T-helper 17 cell (primary cell): ENCODE measurements at places on chromosomes 5 and 9. TPM values are rescaled to one million over a fixed set of nuclear protein-coding genes. Genes with fewer than 3 reads are reported as not detected.

DNA sequence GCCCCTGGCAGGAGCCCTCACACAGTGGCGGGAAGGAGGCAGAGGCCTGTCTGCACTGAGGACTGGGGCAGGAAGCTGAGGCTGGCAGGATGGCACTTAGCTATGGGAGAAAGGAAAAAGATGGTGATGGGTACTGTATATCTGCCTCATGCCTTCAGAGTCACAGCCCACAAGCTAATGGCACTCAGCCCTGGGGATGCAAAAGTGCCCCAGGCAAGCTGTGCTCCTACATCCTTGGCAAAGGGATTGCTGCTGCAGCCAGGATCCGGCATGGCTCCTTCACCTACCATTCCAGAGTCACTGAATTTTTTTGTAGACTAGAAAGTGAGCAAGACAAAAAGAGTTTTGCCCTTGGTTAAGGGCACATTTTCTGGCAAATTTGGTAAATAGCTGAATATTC, 8.7 kb downstream of the ACSL6 start:
- no peak for DNase-seq
- H3K4me1 ChIP-seq = peaks cover 44% of the 10 kb centered on the region
- peaks cover 4% of the 10 kb centered on the region for H3K36me3 ChIP-seq
- no peaks in the 10 kb centered on the region for H3K27me3 ChIP-seq

GRCh38 chr5:112876362-112876761, 15.3 kb downstream of the SRP19 start:
- no peak overlapping the region for H3K4me3 ChIP-seq
- DNase-seq = no peak
- H3K36me3 ChIP-seq = peaks cover 2% of the 10 kb centered on the region

- H3K27me3 ChIP-seq = no peaks in the 10 kb centered on the region
- no peak overlapping the region for H3K4me3 ChIP-seq
- no peaks in the 10 kb centered on the region for H3K4me1 ChIP-seq
These were observed 145.8 kb downstream of the TMEM232 start for GRCh38 chr5:110580625-110581024.

- H3K27me3 ChIP-seq = peaks cover 19% of the 10 kb centered on the region
- H3K36me3 ChIP-seq = no peaks in the 10 kb centered on the region
- H3K4me1 ChIP-seq = no peaks in the 10 kb centered on the region
- H3K27ac ChIP-seq = no peak overlapping the region
- DNase-seq = no peak
These were observed 59.8 kb upstream of the SNX2 start for GRCh38 chr5:122715095-122715494.

DNA sequence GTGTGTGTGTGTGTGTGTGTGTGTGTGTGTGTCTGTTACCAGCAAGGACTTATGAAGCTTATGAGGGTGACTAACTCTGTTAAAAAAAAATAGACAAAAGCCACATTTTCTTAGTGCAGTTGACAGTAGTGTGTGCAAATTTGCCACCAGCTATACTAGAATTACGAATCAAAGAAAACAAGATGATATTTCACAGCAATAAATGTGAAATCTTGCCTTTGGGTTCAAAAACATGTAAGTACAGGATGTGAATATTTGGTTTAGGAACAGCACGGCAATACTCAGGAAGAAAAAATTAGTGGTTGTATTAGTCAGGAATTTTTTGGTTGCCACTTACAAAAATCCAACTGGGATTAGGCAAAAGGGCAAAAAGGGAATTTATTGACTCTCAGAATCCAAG, 117.4 kb downstream of the NPR3 start:
- H3K27ac ChIP-seq = no peak overlapping the region
- no peak overlapping the region for H3K4me3 ChIP-seq
- no peaks in the 10 kb centered on the region for H3K36me3 ChIP-seq
- H3K27me3 ChIP-seq = no peaks in the 10 kb centered on the region
- H3K4me1 ChIP-seq = no peaks in the 10 kb centered on the region

- no peaks in the 10 kb centered on the region for H3K4me1 ChIP-seq
- peaks cover 18% of the 10 kb centered on the region for H3K27me3 ChIP-seq
- H3K4me3 ChIP-seq = no peak overlapping the region
- H3K27ac ChIP-seq = no peak overlapping the region
These were observed 152.5 kb upstream of the NFIB start for GRCh38 chr9:14466429-14466818.

- no peak overlapping the region for H3K27ac ChIP-seq
- peaks cover 2% of the 10 kb centered on the region for H3K4me1 ChIP-seq
- H3K36me3 ChIP-seq = no peaks in the 10 kb centered on the region
- no peak for DNase-seq
These were observed 75.3 kb upstream of the PJA2 start for GRCh38 chr5:109485030-109485429.

GRCh38 chr5:139817362-139817761, 21.8 kb downstream of the PSD2 start:
- no peak overlapping the region for H3K27ac ChIP-seq
- H3K36me3 ChIP-seq = no peaks in the 10 kb centered on the region
- H3K4me3 ChIP-seq = no peak overlapping the region
- peaks cover 16% of the 10 kb centered on the region for H3K27me3 ChIP-seq
- H3K4me1 ChIP-seq = no peaks in the 10 kb centered on the region
- no peak for DNase-seq

GRCh38 chr9:78775696-78776295, 478.9 kb downstream of the PSAT1 start:
- H3K4me3 ChIP-seq = no peak overlapping the region
- H3K4me1 ChIP-seq = no peaks in the 10 kb centered on the region
- H3K27me3 ChIP-seq = no peaks in the 10 kb centered on the region
- no peak overlapping the region for H3K27ac ChIP-seq
- DNase-seq = no peak

- H3K36me3 ChIP-seq = peaks cover 12% of the 10 kb centered on the region
- DNase-seq = no peak
- no peak overlapping the region for H3K27ac ChIP-seq
These were observed 535 bp upstream of the NFIB start for GRCh38 chr9:14314424-14314928.

- H3K27ac ChIP-seq = no peak overlapping the region
- no peaks in the 10 kb centered on the region for H3K27me3 ChIP-seq
- H3K36me3 ChIP-seq = peaks cover 3% of the 10 kb centered on the region
- H3K4me3 ChIP-seq = no peak overlapping the region
These were observed 14.5 kb upstream of the TAL2 start for GRCh38 chr9:105647595-105648349.

DNA sequence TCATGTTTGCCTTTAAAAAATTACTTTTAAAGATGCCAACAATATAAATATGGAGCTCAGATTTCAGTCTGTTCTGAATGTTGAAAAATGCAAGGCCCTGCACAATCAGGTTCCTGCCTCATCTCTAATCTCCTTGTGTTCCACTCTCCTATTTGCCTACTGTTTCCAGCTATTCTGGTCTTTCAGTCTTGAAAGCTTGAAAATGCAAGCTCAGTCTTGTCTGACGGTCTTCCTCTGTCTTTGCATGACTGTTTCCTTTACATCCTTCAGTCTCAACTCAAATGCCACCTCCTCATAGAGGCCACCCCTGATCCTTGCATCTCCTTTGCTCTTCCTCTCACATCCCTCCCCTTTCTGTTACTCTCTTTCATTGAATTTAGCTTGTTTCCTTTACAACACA, 354.9 kb downstream of the KIF4B start:
- no peaks in the 10 kb centered on the region for H3K27me3 ChIP-seq
- H3K4me1 ChIP-seq = no peaks in the 10 kb centered on the region
- H3K4me3 ChIP-seq = no peak overlapping the region
- H3K36me3 ChIP-seq = no peaks in the 10 kb centered on the region

DNA sequence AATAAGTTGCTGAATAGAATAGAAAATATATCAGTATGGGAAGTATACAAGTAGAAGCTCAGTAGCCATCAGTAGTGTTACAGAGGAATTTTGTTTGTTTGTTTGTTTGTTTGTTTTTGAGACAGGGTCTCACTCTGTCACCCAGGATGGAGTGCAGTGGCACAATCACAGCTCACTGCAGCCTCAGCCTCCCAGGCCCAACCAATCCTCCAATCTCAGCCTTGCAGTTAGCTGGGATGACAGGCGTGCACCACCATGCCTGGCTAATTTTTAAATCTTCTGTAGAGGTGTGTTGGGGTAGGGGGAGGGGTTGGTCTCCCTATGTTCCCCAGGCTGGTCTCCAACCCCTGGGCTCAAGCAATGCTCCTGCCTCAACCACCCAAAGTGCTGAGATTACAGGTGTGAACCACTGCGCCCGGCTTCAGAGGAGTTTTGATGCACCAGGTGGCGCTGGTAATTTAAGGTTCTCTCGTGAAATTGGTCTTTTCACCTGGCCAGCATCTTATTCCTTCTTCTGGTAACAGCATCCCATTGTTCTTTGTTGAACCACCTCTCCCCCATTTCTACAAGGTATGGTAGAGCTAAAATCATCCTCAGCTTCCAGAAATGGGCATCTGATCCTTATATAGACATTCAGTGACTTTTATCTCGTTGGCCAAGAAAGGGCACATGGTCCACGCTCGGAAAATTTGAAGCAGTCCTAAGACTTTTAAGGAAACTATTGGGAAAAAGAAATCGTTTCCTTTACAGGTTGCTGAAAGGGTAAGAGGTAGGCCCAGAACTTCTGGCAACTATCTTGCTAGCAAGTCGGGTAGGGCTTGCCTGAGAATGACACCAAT, 157.1 kb downstream of the ARRDC3 start:
- H3K36me3 ChIP-seq = peaks cover 4% of the 10 kb centered on the region
- peaks cover 4% of the 10 kb centered on the region for H3K4me1 ChIP-seq
- H3K4me3 ChIP-seq = no peak overlapping the region
- H3K27ac ChIP-seq = no peak overlapping the region

DNA sequence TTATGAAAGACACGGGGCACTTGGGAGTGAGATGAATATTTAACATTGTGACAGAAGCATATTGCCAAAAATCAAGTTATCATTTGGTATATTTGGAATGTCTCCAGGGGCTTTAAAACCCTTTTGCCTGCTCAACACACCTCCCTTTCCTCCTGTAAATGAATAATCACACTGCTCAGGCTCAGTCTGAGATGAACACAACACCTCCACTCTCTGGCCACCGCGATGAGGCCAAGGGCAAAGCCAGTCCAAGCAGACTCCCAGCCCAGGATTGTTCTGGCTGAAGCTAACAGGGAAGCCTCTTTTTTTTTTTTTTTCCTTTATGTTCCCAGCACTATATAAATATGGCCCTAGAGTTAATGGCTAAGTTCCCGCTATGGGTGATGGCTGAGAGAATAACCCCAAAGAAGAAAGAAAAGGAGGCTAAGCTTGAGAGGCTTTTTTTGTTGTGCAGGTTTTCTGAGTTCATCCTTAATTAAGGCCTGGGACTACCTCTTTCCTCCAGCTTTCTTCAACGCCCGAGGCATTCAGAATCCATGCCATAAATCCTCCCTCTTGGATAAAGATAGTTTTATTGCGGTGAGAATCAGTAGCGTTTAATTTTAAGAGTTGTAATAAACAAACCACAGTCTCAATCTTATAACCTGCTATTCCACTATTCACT, 10.5 kb upstream of the ERAP1 start:
- no peak overlapping the region for H3K4me3 ChIP-seq
- H3K27me3 ChIP-seq = no peaks in the 10 kb centered on the region
- peaks cover 59% of the 10 kb centered on the region for H3K4me1 ChIP-seq
- DNase-seq = no peak
- H3K27ac ChIP-seq = peak overlapping the region; percentile 94

DNA sequence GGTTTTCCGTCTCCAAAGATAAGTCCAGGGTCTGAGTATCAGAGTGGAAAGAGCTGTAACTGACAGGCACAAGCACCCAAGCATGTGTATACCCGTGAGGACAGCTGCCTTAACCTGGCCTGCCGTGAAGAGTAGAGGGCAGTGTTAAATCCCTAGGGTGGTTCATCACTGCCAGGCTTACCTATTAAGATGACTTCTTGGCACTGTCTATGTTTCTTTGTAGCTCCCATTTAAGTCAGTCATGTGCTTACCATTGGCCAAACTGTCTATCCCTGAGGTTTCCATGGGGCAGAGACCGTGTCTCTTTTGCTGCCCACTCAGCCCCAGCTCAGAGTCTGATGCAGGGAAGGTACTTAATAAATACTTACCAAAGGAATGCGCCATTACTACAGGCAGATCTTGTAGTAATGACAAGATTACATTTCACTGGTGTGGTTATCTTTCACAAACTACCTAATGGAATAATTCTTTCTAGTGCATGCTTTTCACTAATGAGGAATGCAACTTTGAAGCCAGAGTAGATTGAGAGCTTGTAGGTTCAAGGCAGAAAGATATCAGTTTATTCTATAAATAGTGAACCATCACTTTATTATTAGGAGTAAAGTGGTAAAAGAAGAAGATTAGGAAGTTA, 64.2 kb downstream of the SNX24 start:
- H3K4me1 ChIP-seq = no peaks in the 10 kb centered on the region
- H3K27me3 ChIP-seq = no peaks in the 10 kb centered on the region
- no peak overlapping the region for H3K4me3 ChIP-seq
- no peak overlapping the region for H3K27ac ChIP-seq
- H3K36me3 ChIP-seq = no peaks in the 10 kb centered on the region

GRCh38 chr5:10579536-10580521, 16.0 kb downstream of the ANKRD33B start:
- peaks cover 6% of the 10 kb centered on the region for H3K36me3 ChIP-seq
- peaks cover 39% of the 10 kb centered on the region for H3K4me1 ChIP-seq
- H3K4me3 ChIP-seq = no peak overlapping the region
- H3K27ac ChIP-seq = no peak overlapping the region
- peaks cover 11% of the 10 kb centered on the region for H3K27me3 ChIP-seq

DNA sequence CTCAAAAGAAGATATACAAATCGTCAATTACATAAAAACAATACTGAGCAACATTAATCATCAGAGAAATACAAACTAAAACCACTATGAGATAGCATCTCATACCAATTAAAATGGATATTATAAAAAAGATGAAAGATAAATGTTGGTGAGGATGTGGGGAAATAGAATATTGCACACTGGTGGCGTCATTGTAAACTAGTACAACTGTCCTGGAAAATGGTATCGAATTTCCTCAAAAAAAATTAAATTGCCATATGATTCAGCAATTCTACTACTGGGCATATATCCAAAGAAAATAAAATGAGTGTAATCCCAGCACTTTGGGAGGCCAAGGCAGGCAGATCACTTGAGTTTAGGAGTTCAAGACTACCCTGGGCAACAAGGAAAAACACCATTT, 326.0 kb upstream of the FTMT start:
- H3K36me3 ChIP-seq = no peaks in the 10 kb centered on the region
- H3K27me3 ChIP-seq = no peaks in the 10 kb centered on the region
- H3K4me3 ChIP-seq = no peak overlapping the region
- no peak overlapping the region for H3K27ac ChIP-seq
- no peak for DNase-seq

The ALDOB gene
- total RNA-seq = not detected

The ZNF462 gene
- 6.0 TPM for total RNA-seq

The NRG2 gene
- not detected for total RNA-seq

The IGFBPL1 gene
- not detected for total RNA-seq
